ENCODE measurements at places on chromosomes 12 and 14.

GRCh38 chr12:132445884-132446632 lies 43.9 kb upstream of the FBRSL1 start:
- DNase-seq, result peak; percentile 75

GRCh38 chr12:2845280-2845679 lies 10.4 kb upstream of the NRIP2 start:
- no peak for DNase-seq

DNA sequence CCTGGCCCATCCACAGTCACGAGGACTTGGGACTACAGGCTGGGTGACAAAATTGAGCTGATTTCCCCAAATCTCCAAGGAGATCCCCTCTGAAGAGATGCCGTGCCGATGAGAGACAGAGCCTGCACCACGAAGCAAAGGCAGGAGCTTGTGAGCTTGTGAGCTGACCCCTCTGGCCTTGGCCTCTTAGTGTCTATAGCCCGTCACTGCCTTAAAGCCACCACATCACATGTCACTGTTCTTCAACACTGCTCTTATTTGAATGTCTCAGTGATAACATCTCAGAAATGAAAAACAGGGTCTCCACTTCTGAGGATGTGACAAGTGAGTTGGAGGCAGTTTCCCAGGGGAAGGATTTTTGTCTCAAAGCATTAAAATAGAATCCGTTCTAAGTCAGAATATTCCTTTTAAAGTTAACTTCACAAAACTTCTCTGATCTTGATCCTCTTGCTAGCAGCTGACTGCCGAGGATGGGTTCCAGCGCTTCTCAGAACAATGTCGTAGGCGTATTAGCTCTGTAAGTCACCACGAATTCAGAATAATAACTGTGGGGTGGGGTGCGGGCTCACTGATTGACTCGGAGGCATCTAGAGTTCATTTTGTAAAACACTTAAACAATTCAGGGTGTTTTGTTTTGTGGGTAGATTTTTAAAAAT lies 37.5 kb downstream of the CHST11 start:
- DNase-seq, result no peak

- DNase-seq, result no peak
These were observed 55.4 kb downstream of the TMEM121 start for GRCh38 chr14:105581551-105582341.

DNA sequence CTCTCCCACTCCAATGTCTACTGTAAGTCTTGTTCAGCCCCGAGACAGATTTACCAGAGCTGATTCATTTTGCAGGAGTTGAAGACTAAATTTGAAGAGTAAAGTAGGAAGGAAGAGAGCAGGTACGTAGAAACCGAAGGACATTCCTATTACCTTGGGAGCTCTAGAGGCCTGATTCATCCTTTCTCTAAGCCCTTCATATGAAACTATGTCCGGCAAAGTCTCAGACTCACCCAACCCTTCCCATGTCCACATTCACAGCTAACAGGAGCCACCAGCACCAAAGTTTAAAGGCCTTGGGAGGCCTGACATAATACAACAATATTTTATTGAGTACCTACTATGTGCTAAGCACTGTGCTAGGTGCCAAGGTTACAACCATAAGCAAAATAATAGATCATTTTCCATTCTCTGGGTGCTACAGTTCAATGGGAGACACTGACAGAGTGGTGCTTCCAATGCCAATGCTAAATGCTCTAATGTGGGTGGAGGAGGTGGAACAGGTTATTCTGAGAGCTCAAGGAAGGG lies 86.6 kb downstream of the PHLDA1 start:
- DNase-seq, result no peak

DNA sequence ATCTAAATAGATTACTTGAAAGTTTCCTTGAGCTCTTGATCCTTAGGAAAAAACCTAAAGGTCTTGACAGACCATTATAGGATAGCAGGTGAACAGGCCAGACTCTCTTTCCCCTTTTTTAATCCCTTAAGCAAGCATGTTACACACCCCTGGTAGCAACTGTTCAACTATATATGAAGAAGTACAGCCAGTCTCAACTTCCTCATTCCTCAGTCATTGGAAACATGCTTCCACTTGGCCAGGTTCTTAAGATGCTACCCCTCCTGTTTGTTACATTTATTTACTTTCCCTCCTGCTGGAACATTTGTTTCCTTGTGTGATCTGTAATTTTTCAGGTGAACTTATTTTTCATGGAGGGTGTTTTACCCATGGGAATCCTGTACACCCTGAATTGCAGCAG lies 124.1 kb downstream of the ARMH4 start:
- DNase-seq, result no peak

DNA sequence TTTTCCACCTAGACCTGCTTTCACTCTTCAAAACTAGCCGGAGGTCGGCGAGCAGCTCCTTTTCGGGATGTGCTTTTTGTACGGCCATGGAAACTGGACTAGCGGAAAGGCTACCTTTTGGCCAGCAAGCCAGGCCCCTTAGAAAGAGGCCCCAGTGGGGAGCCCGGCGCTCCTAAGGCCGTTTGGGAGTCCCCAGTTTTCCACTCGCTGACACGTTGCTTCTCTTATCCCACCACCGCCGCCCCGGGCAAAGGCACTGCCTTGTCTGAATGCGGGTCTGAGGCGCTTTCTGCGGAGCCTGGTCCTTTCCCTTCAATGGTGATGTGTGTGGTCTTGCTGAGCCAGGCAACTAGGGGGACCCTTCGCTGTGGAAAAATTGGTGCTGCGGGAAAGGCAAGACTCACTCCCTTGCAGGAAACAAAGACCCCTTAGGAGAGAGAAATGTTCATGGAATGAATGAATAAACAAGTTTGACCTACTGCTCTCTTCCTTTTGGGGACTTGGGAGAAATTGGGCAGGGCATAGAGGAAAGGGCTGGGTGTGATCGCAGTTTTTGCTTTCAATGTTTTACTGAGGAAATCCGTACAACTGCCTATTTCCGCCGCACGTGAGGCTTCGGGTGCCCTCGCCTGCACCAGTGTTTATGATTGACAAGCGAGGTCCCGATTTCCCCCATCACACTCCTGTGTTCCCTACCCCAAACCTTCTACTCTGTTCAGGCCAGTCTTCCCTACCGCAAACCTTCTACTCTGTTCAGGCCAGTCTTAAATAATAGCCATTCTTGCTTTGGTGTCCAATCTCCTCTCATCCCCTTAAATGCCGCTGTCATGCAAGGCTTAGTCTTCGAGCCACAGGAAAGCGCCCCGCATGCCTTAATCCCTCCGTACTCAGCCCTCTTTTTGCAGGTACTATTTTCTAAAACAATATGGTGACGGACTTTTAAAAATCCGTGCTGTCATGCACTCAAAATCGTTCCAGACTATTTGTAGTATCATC lies 1.0 kb upstream of the SLC38A2 start:
- DNase-seq, result no peak

- DNase-seq, result no peak
These were observed 39.5 kb downstream of the GALNT16 start for GRCh38 chr14:69299286-69300035.

- DNase-seq, result no peak
These were observed 446.5 kb upstream of the MIS18BP1 start for GRCh38 chr14:45699471-45699870.

- no peak for DNase-seq
These were observed 50.9 kb downstream of the KLHL28 start for GRCh38 chr14:44910821-44911220.

DNA sequence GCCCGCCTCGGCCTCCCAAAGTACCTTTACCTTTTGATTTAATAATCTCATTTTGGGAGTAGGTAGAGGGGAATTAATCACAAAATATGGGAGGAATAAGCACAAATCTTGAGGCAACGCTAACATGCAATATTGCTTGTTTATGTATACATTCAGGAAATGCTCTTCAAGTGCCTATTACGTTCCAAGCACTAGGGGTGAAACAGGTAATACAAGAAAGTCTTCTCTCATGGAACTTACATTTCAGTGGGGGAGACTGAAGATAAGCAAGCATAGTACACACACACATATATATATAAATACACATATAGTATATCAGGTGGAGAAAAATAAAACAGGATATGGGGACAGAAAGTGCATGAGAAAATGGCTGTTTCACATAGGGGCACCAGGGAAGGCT lies 19.0 kb upstream of the ERC1 start:
- DNase-seq, result no peak

- DNase-seq, result no peak
These were observed 22.4 kb downstream of the ASPG start for GRCh38 chr14:104107611-104108569.

- no peak for DNase-seq
These were observed 19.8 kb downstream of the ISM2 start for GRCh38 chr14:77478796-77479195.

GRCh38 chr12:7079826-7080125 lies 12.5 kb downstream of the C1R start:
- no peak for DNase-seq

GRCh38 chr14:22977684-22978486 lies 4.5 kb downstream of the AJUBA start:
- peak; percentile 40 for DNase-seq

DNA sequence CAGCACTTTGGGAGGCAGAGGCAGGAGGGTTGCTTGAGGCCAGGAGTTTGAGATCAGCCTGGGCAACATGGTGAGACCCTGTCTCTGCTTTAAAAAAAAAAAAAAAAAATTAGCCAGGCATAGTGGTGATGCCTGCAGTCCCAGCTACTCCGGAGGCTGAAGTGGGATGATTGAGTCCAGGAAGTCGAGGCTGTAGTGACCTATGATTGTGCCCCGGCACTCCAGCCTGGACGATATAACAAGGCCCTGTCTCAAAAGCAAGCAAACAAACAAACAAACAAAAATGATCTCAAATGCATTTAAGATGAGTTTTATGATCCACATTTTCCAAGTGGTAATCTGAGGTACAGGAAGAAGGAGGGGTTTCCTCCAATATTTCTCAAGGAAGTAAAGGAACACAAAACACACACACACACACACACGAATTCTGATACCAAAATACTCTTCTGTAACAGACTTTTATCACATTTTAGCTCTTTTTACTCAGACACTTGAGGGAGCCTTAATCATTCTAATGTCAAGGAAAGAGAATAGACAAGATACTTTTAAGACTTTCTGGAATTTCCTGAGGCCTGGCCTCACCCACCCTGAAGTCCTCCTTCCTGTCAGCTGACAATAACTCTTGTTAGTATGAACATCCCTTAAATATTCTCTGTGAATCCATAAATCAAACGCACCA lies 44.4 kb upstream of the CERS5 start:
- no peak for DNase-seq

DNA sequence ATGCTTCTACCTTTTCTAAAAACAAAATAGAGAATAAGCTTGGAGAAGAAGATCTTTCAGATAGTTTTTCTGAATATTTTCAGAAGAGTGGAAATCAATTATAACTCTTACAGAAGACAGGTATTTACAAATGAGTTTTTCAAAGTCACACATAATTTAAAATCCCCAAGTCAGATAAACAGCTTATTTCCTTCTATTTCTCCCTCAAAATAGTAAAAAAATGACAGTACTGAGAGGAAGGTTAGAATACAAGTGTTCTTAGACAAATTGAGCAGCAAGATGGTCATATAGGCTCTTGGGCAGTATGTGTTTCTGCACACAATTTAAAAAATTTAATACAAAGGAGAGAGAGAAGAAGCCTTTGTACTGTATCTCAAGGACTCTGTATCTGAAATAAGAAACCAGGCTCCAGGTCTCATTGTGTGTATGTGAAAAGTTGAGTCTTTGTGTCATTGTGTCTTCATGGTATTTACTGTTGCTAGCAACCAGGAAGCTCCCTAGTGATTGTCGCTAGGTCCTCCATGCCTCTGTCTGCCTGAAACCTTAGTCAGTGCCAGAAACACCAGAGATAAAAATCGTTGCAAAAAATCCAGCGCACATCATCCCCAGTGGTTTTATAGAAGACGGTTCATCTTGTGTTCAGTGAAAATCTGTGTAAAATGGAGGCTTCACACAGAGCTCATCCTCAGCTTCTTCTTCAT lies 12.9 kb upstream of the TUBA1A start:
- no peak for DNase-seq

DNA sequence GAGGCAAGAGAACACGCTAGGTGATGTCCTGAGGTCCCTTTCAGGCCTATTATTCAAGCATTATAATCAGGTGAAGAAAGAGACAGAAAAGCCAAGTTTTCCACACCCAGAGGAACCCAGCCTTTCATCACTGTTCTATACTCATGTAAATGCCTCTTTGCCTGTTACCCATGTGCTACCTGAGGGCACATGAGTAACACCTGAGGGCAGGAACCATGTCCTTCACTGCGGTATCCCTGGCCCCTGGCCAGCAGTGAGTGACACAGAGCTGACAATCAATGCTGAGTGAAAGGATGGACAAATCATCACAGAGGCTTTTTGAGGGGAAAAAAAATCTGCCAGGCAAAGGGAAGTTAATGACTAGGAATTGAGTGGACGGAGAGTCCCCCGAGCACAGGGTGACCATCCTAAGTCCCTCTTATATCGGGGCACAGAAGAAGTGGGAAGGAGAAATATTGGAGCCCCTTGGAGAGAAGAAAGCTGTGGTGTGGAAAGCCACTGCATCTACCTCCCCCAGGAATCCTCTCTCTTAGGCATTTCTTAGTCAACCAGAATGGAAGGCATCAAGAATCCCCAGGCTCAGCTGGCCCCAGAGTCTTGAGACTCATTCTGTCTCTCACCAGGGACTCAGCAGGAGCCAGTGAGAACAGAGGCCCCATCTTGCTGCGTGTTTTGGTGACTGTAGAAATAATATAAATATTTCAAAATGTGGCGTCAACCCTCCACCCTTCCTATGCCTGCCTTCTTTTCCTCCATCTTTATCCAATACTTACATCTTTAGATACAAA lies 212.9 kb downstream of the DPF3 start:
- DNase-seq, result no peak

GRCh38 chr12:47317175-47317915 lies 237.6 kb upstream of the AMIGO2 start:
- DNase-seq, result no peak

DNA sequence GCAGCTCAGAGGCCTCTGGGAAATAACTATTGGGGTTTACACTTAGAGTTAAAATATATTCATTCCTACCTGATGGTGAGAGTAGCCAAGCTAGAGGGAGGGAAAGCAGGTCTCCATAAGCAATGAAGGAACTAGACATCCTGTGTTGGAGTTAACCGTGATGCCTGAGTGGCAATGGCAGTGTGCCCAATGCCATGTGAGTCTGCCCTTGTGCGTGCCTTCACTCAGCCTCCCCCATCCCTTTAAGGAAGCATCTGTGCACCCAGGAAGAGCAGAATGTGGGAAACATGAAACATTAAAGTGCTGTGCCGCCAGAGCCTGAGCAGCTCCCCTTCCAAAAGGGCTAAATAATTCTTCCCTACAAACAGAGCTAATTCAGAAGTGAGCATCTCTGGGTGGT lies 76.3 kb downstream of the COX16 start:
- DNase-seq, result peak; percentile 27

DNA sequence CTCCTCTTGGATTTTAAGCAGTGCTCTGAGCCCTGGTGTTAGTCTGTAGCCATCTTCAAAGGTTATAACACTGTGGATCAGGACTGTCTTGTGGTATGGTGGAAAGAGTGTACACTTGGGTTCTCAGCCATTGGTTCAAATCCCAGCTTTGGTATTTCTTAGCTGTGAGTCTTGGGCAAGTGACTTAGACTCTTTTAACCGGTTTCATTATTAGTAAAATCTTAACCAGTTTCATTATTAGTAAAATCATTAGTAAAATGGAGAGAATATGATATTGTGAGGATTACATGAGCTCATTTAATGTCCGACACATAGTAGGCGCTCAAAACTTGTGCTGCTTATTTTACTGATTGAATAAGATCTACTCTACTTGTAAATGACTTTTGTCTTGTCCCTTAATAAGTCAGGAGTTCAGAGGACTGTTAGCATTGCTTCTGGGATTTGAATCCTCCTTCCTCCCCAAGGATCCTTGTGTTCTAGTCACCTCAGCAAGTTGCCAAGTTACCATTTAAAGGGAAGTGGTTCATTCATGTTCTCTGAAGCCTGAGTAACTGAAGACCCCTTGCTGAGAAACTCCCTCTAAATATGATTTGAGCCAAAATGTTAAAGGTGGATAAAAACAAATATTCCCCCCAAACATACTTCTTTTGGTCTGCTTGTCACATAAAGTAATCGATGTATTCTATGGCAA lies 12.4 kb downstream of the TTLL5 start:
- DNase-seq, result no peak
